ENCODE measurements at places on chromosomes 5 and 9. TPM values are rescaled to one million over a fixed set of nuclear protein-coding genes. Genes with fewer than 3 reads are reported as not detected.

The TMOD1 gene
- 10.5 TPM for total RNA-seq

DNA sequence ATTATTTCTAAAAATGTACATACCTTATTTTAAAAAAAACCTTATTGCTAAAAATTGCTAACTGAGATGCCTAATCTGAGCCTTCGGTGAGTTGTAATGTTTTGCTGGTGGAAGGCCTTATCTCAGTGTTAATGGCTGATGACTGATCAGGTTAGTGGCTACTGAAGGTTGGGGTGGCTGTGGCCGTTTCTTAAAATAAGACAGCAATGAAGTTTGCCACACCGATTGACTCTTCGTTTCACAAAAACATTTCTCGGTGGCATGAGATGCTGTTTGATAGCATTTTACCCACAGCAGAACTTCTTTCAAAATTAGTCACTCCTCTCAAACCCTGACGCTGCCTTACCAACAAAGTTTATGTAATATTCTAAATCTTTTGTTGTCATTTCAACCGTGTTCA lies 14.7 kb downstream of the CENPK start:
- DNase-seq = no peak

The ARHGEF28 gene
- total RNA-seq = 44.1 TPM

- no peak for DNase-seq
These were observed 51.1 kb downstream of the NUDT12 start for GRCh38 chr5:103511554-103511885.

DNA sequence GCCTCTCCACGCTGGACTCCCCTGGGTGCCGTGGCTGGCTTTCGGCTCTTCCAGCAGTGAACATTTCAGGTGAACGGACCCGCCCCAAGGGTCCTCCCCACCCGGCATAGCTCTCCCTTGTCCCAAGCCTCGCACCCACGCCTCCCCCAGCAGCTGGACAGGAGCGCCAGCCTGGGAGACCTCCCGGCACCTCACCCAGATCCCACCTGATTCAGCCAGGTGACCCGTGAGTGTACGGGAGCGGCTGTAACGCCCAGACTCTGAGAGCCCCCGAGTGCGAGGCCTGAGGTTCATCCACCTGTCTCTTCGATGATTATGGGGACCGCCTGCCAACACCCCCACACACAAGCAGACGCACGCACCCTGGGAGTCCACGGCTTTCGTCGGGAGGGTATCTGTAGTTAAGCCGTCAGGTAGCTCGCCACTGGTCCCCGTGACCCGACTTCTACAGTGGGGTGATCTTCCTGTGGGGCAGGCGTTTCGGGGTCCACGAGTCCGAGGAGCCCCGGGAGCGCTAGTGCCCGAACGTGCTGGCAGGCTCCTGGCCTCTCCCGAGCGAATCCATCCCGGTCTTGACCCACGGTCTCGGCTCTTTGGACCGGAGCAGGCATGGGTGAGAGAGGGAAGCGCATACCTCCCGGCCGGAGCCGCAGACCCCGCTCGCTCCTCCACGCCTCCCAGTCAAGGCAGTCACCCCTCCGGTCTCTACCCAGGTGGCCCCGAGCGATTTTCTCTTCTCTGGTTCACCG lies 14.9 kb downstream of the TRIM7 start:
- no peak for DNase-seq

DNA sequence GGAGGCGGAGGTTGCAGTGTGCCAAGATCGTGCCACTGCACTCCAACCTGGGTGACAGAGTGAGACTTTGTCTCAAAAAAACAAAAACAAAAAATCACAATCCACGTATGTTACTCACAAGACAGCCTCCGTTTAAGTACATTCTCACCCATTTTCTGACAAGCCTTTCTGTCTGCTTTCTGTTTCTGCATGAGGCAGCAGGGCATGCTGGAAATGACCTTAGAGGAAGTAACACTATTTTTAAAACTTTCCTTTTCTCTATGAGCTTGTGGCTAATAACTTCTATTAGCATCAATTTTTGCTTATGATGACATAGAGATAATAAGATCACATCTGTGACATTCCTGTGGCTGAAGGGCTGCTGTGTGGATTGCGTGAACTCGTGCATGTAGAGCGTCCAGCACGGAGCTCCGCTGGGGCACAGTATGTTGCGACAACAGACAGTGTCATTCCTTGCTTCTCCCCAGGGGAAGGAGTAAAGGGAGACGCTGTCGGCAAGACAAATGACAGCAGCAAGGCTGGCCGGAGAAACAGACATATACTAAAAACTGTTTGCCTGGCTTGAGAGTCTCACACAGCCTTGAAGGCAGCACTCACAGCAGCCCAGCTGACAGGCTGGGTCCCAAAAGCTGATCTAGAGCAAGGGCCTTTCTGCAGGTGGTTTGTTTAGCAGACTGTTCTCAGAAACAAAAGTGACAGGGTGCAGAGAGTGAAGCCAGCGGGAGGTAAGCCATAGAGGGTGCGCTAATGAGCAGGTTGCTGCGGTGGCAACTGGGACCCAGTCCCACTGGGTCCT lies 1.6 kb downstream of the BTNL3 start:
- no peak for DNase-seq

- DNase-seq = no peak
These were observed 38.4 kb downstream of the LMX1B start for GRCh38 chr9:126652140-126652582.

The AK8 gene
- total RNA-seq = 5.5 TPM

DNA sequence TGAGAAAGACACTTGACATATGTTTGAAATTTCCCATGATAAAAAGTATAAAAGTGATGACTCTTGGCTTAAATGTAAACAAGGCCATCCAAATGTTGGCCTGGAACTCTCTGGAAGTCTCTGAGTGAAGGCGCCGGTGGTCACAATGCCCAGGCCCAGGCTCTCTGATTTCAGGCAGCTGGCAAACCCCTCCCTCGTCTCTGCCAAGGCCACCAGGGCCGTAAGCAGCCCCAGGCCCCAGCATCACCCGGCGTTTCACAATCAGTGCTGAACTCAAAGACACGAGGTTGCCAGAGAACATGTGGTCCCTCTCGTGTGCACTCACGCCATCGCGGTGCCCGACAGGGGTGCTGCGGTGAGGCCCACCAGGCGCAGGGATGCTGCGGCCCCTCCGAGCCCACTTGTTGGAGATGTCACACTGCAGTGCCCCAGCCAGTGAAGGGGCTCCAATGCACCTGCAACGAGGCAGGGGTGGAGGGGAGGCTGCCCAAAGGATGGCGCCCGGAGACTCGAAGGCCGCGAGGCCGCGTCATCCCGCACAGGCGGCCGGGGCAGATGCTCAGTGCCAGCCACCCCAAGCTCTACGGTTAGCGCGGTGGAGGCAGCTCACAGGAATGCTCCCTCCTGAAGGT lies 15.0 kb downstream of the LPCAT1 start:
- peak; percentile 64 for DNase-seq

- DNase-seq = no peak
These were observed 20.5 kb downstream of the ZNF131 start for GRCh38 chr5:43141211-43141610.

- DNase-seq = no peak
These were observed 33.9 kb upstream of the TLE4 start for GRCh38 chr9:79537838-79538237.

DNA sequence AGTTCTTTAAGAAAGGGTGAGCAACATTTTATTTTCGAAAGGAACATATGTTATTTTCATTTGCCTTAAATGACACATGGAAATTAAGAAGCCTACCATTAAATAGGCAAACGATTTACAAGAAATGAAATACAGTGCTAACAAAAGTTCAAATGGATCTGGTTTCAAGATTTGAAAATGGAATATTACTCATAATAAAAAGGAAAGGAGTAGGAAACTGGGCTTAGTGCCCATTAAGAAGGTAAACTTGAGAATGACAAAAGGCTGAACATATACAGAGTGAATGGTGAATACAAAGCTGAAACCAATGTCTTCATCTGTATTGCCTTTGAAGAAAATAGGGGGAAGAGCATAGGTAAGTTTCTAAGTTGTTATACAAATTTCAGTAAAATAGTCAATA lies 974.2 kb upstream of the C9orf72 start:
- no peak for DNase-seq

DNA sequence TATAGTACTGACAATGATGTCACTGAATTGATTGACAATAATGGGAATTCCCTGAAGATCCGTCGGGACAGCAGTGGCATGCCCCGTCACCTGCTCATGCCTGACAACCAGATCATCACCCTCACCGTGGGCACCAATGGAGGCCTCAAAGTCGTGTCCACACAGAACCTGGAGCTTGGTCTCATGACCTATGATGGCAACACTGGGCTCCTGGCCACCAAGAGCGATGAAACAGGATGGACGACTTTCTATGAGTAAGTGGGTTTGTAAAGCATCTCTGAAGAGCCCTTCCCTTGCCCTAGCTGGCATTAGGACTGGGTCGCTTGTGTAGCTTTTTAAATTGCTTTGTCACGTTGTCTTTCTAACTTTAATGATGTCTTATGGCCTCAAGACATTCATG lies 72.7 kb upstream of the WWC1 start:
- no peak for DNase-seq

DNA sequence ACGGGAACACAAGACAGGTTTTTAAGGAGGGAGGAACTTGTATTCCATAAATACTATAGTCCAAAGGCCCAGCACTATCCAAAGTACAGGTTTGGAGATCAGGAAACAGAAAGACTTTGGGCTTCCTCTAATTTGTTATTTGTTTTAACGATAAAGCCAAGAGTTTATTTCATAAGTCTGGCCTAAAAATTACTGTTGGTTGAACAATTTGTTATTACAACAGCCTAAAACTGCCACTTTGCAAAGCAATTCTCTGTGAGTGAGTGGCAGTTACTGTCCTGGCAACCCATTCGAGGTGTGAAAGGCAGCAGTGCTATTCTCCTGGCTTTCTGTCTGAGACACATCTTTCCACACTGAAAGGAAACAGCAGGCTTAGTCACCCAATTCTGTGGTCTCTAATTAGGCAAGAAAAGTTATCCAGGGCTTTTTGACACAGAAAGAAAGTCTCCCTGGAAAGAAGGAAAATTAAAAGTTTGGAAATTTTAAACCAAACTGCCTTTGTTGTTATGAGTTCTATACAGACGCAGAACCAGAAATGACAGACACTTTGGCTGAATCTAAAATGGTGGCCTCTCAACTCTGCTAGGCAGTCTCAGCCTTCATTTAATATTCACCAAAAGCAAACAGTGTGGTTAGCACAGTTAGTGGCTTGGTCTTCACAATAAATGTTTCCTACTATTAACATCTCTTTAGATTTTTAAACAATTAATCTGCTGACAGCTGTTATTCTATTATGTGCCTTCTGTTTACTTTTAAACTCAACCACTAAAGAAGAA lies 33.9 kb downstream of the PSMB7 start:
- no peak for DNase-seq

GRCh38 chr5:16978296-16978695 lies 42.2 kb upstream of the MYO10 start:
- no peak for DNase-seq

DNA sequence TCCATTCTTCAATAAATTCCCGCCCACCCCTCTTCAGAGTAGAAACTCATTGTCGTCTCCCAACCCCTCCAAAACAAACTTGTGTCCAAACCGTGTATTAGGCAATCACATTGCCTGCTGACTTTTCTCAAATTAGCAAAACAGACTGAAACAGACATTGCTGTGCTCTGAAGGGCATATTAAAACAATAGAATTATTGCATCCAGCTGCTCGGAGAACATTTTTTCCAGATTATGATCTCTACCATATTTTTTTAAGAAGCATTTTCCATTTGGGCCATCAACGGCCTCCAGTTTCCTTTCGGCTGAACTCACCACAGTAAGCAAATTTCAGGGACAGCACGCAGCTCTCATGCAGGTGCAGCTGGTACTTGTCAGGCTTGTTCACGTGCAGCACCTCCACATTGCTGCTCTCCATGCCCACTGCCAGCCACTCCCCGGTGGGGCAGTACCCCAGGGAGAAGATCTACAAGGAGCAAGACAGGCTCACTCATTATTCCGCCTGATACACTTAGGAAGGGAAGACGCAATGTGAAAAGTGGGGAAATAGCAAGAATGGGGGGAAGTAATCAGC lies 104.1 kb downstream of the TLE1 start:
- no peak for DNase-seq

GRCh38 chr5:178208540-178209227 lies 4.4 kb downstream of the HNRNPAB start:
- DNase-seq = no peak

The LMX1B gene
- total RNA-seq = 33.6 TPM

- no peak for DNase-seq
These were observed 6.9 kb upstream of the CTSL start for GRCh38 chr9:87718852-87719612.

The PCDHGA4 gene
- total RNA-seq = 1.5 TPM

- DNase-seq = no peak
These were observed 2.6 kb downstream of the FABP6 start for GRCh38 chr5:160231783-160232342.

- DNase-seq = no peak
These were observed 2.0 kb upstream of the AJM1 start for GRCh38 chr9:136840140-136840876.

DNA sequence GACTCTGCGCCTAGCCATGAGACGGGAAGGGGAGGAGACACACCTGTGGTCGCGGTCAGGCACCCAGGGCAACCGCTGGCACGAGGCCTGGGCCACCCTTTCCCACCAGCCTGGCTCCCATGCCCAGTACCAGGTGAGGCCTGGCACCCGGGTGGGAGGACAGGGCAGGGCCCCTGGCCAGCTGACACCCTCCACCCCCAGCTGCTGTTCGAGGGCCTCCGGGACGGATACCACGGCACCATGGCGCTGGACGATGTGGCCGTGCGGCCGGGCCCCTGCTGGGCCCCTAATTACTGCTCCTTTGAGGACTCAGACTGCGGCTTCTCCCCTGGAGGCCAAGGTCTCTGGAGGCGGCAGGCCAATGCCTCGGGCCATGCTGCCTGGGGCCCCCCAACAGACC lies 5.0 kb downstream of the MAMDC4 start:
- no peak for DNase-seq
